ENCODE measurements at places on chromosomes 6 and 20. TPM values are rescaled to one million over a fixed set of nuclear protein-coding genes. Genes with fewer than 3 reads are reported as not detected.

DNA sequence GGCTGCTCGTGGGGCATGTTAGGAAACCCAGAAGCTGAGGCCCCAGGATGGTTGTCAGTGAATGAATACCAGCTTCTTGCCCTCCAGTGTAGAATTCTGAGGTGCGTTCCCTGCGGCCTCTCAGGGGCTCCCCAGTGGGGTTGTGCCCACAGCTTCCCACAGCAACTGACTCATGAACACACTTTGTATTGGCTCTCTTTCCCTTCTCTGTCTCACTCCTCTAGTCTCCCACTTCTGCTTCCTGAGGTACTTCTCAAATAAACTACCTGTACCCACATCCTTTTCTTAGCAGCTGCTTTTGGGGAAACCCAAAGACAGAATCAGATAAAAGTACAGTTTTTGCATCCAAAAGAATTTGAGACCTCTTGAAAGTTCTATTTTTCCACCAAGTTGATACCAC, 107.7 kb upstream of the JAG1 start:
- no peaks in the 10 kb centered on the region for H3K36me3 ChIP-seq
- no peaks in the 10 kb centered on the region for H3K4me1 ChIP-seq
- no peaks in the 10 kb centered on the region for H3K27me3 ChIP-seq
- no peak for DNase-seq

GRCh38 chr6:33088258-33088930, 12.6 kb downstream of the HLA-DPB1 start:
- H3K4me1 ChIP-seq, result 0 out of 2 replicates have a peak, but pooled peaks cover 4% of the 10 kb centered on the region
- peak; percentile 62 for DNase-seq
- H3K4me3 ChIP-seq, result no peak overlapping the region
- no peaks in the 10 kb centered on the region for H3K36me3 ChIP-seq

GRCh38 chr6:108958900-108959770, 110.9 kb downstream of the ARMC2 start:
- no peaks in the 10 kb centered on the region for H3K4me1 ChIP-seq
- no peak for DNase-seq
- no peaks in the 10 kb centered on the region for H3K36me3 ChIP-seq
- no peak overlapping the region for H3K4me3 ChIP-seq

DNA sequence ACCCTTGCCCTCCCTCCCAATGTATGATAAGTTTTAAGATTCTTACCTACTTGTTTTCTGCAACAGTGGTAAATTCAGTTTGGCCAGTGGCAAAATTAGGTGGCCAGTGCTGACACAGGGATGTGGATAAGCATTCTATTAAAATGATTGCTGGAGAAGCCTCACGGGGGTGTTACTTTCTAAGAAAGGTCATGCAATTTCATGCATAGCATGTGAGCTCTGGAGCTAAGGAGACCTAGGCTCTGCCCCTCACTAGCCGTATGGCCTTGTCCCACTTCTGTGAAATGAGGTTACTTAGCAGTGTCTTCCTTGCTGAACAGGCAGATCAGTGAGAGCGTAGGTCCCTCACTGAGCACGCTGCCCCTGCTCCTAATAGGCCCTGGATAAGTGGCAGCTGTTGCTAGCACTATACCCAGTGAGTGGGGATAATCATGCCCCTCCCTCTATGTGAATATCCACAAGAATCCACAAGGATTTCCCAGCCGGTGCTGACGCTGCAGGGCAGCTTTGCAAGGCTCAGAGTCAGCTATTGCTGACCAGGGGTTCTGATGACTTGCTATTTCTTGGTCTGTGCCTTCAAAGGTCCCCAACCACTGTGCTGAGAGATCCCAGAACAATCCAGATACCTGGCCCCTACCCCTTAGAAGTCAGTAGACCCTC, 86.5 kb upstream of the MRPS10 start:
- no peak overlapping the region for H3K27ac ChIP-seq
- no peak for DNase-seq
- no peak overlapping the region for H3K4me3 ChIP-seq
- peaks cover 10% of the 10 kb centered on the region for H3K36me3 ChIP-seq

DNA sequence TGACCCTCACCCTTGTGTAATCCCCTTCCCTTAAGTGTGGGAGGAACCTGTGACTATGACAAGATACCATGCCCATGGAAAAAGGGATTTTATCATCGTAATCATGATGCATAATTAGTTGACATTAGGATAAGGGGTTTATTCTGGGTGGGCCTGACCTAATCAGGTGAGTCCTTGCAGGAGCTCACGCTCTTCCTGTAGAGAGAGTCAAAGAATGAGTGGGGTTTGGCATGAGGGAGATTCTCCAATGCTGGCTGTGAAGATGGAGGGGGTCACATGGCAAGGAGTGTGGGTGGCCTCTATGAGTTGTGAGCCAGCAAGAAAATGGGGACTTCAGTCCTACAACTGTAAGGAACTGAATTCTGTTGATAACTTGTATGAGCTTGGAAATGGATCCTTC, 342.0 kb upstream of the TSHZ2 start:
- DNase-seq, result no peak
- no peaks in the 10 kb centered on the region for H3K27me3 ChIP-seq
- H3K4me3 ChIP-seq, result no peak overlapping the region

DNA sequence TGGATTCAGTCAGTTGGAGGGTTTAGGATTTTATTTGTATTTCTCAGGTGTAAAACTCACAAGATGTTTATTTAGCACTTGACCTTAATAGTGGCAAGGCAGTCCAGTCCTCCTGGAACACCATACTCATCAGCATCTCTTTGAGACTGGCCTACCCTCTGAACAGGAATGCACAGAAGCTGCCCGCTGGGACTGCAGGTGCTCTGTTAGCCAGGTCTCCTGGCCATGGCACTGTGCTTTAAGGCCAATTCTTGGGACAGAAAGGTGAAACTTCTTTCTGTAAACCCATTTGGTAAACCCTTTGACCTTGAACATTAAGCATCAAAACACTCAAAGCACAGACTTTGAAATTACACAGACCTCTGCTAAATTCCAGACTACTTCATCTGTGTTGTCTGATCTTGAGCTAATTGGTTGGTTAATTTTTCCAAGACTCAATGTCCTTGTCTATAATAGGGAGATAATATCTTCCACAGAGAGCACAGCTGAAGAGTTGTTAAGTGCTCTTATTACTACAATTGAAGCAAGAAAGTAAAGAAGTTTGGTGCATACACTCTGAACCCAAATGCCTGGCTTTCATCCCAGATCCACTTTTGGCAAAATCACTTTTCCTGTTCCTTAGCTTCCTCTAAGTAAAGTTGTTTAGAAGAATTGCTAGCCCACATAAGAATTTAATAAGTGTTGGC, 54.9 kb upstream of the NT5E start:
- no peak for DNase-seq
- H3K27ac ChIP-seq, result no peak overlapping the region
- no peaks in the 10 kb centered on the region for H3K36me3 ChIP-seq
- no peaks in the 10 kb centered on the region for H3K27me3 ChIP-seq
- H3K4me1 ChIP-seq, result peaks cover 7% of the 10 kb centered on the region
- H3K4me3 ChIP-seq, result no peak overlapping the region

GRCh38 chr6:89353702-89354392, 1.3 kb upstream of the UBE2J1 start:
- H3K27ac ChIP-seq, result no peak overlapping the region
- H3K36me3 ChIP-seq, result no peaks in the 10 kb centered on the region
- DNase-seq, result no peak
- peaks cover 10% of the 10 kb centered on the region for H3K4me1 ChIP-seq

DNA sequence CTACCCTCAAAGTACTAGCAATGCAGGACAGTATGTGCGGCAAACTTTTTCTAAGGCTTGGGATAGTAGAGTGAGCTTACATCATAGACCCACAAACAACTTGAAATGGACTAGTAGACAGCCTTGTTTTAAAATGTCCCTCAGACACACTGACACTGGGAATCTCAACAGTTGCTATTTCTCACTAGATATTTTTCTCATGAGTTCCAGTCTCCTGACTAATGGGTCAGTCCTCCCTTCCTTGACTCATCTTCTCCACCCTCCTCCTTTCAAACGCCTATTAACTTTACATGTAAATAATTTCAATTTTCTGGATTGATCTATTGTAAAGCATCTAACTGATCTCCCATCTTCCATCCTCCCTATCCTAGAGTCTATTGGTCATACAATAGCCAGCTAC, 308.3 kb upstream of the PREP start:
- H3K27ac ChIP-seq, result no peak overlapping the region
- H3K4me1 ChIP-seq, result no peaks in the 10 kb centered on the region
- no peaks in the 10 kb centered on the region for H3K36me3 ChIP-seq

The SEL1L2 gene
- not detected for total RNA-seq

Data from PC-3 (cell line).